ENCODE measurements at places on chromosomes 5 and 9.

GRCh38 chr9:76894198-76894597, 11.7 kb downstream of the PRUNE2 start:
- no peak for DNase-seq

DNA sequence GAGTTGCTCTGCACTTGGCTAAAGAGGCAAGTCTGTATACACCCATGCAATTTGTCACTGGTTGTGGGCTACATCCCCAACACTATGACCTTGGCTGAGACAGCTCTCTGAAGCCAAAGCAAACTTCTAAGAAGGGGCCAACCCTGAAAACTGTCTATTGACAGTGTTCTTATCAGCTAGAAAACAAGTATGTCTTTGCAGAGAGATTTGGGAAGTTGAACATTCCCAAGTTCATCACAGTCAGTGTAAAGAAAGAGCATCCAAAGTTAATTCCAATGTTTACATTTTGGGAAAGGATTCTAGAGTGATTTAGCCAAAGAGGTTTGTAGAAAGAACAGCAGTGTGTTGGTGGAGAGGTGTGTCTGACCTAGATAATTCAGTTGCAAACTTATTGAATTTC, 711.1 kb upstream of the CHD1 start:
- DNase-seq, result no peak

GRCh38 chr5:141883184-141883891, 5.1 kb upstream of the PCDH1 start:
- peak; percentile 71 for DNase-seq

DNA sequence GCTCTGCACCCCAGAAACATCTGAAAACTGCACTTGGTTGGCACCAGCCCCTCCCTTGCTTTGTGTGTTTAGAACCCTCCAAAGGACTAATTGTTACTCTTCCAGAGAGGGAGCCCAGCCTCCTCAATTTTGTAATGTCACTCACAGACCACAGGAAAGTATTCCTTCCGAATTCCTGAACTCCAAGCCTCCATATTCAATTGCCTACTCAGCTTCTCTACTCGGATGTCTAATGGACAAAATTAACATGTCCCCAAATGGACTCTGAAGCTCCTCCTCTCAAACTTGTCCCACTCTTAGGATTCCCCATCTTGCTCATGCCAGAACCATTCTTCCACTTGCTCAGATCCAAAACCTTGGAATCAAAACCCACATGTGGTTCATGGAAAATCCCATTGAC, 3.9 kb upstream of the TMEM171 start:
- no peak for DNase-seq

- DNase-seq, result no peak
These were observed 343.7 kb downstream of the DMRTA1 start for GRCh38 chr9:22790329-22790728.

GRCh38 chr5:14078716-14079115, 64.4 kb upstream of the TRIO start:
- no peak for DNase-seq
